ENCODE measurements at places on chromosomes 5 and 9. TPM values are rescaled to one million over a fixed set of nuclear protein-coding genes. Genes with fewer than 3 reads are reported as not detected.

UNC5A gene
- not detected for total RNA-seq

SPATA31A3 gene
- not detected for total RNA-seq

NUTM2G gene
- total RNA-seq = not detected

SLC26A2 gene
- total RNA-seq = 7.1 TPM

STING1 gene
- 51.0 TPM for total RNA-seq

SURF1 gene
- 38.3 TPM for total RNA-seq

TNFSF8 gene
- total RNA-seq = not detected

GABRB2 gene
- total RNA-seq = not detected

SPATA24 gene
- total RNA-seq = 7.4 TPM

SNX30 gene
- 3.1 TPM for total RNA-seq

BAG1 gene
- 51.4 TPM for total RNA-seq

FOXD4 gene
- total RNA-seq = 0.34 TPM

MED7 gene
- 8.6 TPM for total RNA-seq

NPDC1 gene
- total RNA-seq = 19.6 TPM

KIF12 gene
- total RNA-seq = not detected

PTPRD gene
- 1.3 TPM for total RNA-seq

PCDHGA7 gene
- total RNA-seq = 0.50 TPM

NEURL1B gene
- total RNA-seq = 6.2 TPM

DRD1 gene
- total RNA-seq = not detected

PHF24 gene
- total RNA-seq = 0.74 TPM

PLPP7 gene
- 3.7 TPM for total RNA-seq

PCSK1 gene
- total RNA-seq = not detected

HOMER1 gene
- total RNA-seq = 3.7 TPM

CAMK2A gene
- 0.45 TPM for total RNA-seq

RMRP gene
- 46,048 TPM for total RNA-seq

ZNF366 gene
- total RNA-seq = not detected

SPATA31D4 gene
- total RNA-seq = not detected

TLX3 gene
- not detected for total RNA-seq

HACD4 gene
- 4.4 TPM for total RNA-seq

EXOC3 gene
- total RNA-seq = 31.8 TPM

RHOBTB3 gene
- 91.3 TPM for total RNA-seq

LPAR1 gene
- 106 TPM for total RNA-seq

TAF11L6 gene
- not detected for total RNA-seq

All from bronchus fibroblast of lung (primary cell).